ENCODE measurements at places on chromosomes 13 and 19. TPM values are rescaled to one million over a fixed set of nuclear protein-coding genes. Genes with fewer than 3 reads are reported as not detected.
A peak's percentile ranks its signal among the peaks of the same experiment; 100 is the strongest.

DNA sequence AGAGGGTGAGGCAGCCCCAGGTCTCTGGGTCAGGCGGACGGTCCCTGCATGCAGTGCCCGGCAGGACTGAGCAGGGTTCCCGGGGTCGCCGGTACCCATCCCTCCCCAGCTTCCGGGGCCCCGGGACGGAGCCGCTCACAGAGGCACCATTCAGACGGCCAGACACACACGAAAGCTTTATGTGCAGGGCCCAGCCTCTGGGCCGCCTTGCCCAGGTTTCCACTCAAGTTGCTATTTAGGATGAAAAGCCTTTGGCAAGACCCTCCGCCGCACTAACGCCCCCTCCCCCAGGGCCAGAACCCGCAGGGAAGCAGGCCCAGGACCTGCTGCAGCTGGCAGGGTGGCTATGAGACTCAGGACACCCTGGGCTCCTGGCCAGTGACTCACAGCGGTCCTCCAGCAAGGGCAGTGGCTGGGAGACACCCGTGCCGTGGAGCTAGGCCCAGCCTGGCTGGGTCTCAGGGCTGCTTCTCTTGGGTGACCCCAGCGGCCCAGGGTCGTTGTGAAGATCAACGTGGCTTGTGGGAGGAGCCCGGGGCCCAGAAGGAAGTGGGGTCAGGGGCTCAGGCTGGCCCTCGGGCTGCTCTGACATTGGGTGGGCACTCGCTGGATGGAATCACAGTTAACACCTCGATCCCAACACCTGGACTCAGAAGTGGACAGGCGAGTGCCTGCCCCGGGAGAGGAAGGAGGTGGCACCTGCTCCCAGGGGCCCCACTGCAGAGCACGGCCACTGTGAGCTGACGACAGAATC lies 4.8 kb downstream of the C19orf25 start:
- peaks cover 32% of the 10 kb centered on the region for H3K27me3 ChIP-seq
- no peak for DNase-seq
- H3K4me1 ChIP-seq: peaks cover 37% of the 10 kb centered on the region
- no peak overlapping the region for H3K4me3 ChIP-seq
- H3K27ac ChIP-seq: no peak overlapping the region
- peaks cover 31% of the 10 kb centered on the region for H3K36me3 ChIP-seq

The KRTDAP gene
- total RNA-seq: 656 TPM

The BSPH1 gene
- not detected for total RNA-seq

GRCh38 chr13:111943229-111943795 lies 123.6 kb upstream of the SOX1 start:
- H3K27me3 ChIP-seq: no peaks in the 10 kb centered on the region
- no peak for DNase-seq
- H3K4me3 ChIP-seq: no peak overlapping the region
- no peaks in the 10 kb centered on the region for H3K36me3 ChIP-seq
- no peak overlapping the region for H3K27ac ChIP-seq

The CYP2A6 gene
- total RNA-seq: not detected

GRCh38 chr19:4337906-4338440 lies 654 bp downstream of the STAP2 start:
- H3K27ac ChIP-seq: peak overlapping the region; percentile 87
- peaks cover 10% of the 10 kb centered on the region for H3K4me1 ChIP-seq
- peak overlapping the region; percentile 50 for H3K4me3 ChIP-seq
- no peak for DNase-seq
- no peaks in the 10 kb centered on the region for H3K36me3 ChIP-seq
- H3K27me3 ChIP-seq: no peaks in the 10 kb centered on the region

GRCh38 chr13:44912278-44913016 lies 76.8 kb downstream of the NUFIP1 start:
- peaks cover 12% of the 10 kb centered on the region for H3K4me1 ChIP-seq
- no peak overlapping the region for H3K4me3 ChIP-seq
- no peak for DNase-seq

GRCh38 chr19:16825312-16826052 lies 3.7 kb upstream of the SIN3B start:
- H3K4me3 ChIP-seq: peak overlapping the region; percentile 35
- no peaks in the 10 kb centered on the region for H3K36me3 ChIP-seq
- H3K27ac ChIP-seq: peak overlapping the region; percentile 78
- peaks cover 20% of the 10 kb centered on the region for H3K4me1 ChIP-seq
- no peak for DNase-seq

The VSIG10L gene
- total RNA-seq: 201 TPM

DNA sequence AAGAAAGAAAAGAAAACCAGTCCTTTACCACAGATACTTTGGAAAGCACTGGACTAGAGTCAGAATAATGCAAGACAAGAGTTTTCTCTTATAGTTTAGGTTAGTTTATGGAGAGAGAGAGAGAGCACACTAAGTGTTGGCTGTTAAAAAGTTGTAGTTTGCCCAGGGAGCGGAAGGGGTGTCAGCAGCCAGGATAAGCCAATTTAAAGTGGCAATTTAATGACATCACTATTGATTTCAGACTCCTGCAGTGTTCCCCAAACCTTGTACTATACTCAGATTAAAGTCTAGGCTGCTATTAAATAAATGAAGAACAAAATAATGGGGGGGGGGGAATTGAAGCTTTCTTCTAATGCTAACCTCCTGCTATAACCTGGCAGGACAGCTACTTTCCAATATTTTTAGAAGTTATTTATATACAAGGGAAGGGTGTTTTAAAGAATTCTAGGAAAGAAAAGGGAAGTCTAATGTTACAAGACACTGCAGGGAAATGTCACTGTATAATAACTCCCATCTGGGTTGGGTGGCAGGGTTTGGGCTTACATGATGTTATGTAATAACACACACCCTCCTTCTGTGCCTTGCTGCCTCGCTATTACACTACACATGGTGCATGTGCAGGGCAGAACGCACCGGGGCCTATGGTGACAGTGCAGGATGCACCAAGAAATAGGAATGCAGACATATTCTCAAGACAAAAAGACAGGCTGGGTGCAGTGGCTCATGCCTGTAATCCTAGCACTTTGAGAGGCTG lies 19.9 kb downstream of the TPT1 start:
- H3K36me3 ChIP-seq: no peaks in the 10 kb centered on the region
- H3K4me3 ChIP-seq: no peak overlapping the region
- no peak overlapping the region for H3K27ac ChIP-seq
- DNase-seq: no peak

GRCh38 chr19:55082020-55082851 lies 6.6 kb downstream of the EPS8L1 start:
- no peaks in the 10 kb centered on the region for H3K27me3 ChIP-seq
- H3K4me1 ChIP-seq: peaks cover 36% of the 10 kb centered on the region
- peak overlapping the region; percentile 2 for H3K27ac ChIP-seq
- no peak for DNase-seq
- peak overlapping the region; percentile 13 for H3K4me3 ChIP-seq

- no peaks in the 10 kb centered on the region for H3K4me1 ChIP-seq
- H3K27ac ChIP-seq: no peak overlapping the region
- H3K4me3 ChIP-seq: no peak overlapping the region
Observed at GRCh38 chr13:104976986-104977385, 1558.5 kb downstream of the EFNB2 start.

DNA sequence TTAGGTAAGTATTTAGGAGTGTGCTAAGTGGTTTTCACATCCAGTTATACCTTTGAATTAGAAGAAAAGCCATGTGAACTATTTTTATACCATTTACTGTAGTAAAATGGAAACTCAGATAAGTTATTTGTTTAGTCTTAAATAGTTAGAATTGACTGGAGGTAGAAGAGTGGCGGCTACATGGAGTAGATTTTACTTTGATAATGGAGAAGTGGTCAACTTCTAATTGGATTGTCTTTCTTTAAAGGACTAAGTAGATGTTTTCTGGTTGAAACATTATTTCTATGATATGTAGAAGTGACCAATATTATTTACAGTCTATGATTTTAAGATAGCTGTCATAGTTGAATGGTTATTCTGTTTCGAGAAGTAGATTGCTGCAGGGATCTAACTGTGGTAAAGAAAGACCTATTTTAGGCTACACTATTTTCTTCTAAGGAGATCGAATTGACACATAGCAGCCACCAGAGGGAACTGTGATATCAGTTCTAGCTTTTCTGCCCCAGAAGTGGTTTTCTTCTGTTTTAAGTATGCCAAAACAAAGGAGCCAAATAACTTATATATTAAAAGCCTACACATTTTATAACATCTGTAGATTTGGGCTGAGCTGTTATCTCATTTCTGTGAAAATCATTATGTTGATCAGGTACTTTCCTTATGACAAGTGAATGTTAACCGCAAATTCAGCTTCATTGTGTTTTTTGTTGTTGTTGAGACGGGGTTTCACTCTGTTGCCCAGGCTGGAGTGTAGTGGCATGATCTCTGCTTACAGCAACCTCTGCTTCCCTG lies 26.1 kb downstream of the ZMYM2 start:
- DNase-seq: no peak
- no peak overlapping the region for H3K4me3 ChIP-seq
- H3K27me3 ChIP-seq: no peaks in the 10 kb centered on the region
- H3K4me1 ChIP-seq: no peaks in the 10 kb centered on the region
- peaks cover 73% of the 10 kb centered on the region for H3K36me3 ChIP-seq
- no peak overlapping the region for H3K27ac ChIP-seq

DNA sequence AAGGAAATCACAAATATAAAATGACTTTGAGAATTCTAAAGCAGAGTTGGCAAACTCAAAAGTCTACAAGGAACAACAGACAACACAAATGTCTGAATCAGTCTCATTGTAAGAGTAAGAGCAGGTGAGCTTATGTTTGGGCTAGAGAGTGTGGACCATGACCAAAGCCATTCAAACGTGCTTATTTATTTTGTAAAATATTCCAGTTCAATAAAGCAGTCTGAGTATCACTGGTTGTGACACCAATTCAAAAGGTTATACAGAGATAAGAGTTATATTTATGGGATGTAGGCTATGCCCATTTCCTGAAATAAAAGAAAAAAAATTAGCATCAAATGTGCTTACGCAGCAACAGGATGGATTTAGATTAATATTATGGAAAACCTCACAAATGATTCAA lies 251.6 kb downstream of the KLF5 start:
- no peak overlapping the region for H3K27ac ChIP-seq
- no peaks in the 10 kb centered on the region for H3K36me3 ChIP-seq
- no peaks in the 10 kb centered on the region for H3K4me1 ChIP-seq
- no peaks in the 10 kb centered on the region for H3K27me3 ChIP-seq

DNA sequence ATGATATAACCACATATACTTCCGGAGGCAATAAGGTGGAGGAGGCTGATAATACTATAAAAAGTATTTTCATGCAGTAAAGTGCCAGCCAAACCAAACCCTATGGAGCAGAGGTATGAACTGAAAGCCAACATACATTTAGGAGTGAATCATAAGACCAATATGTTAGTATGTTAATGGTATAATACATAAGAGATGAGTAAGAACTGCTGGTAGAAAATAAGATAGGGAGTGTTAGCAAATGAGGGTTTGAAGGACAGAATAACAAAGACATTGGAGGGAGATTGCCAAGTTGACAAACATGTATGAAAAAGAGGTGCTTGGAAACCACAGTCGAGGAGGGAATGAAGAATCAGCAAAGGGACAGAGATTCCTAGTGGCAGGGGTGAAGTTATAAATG lies 10.8 kb downstream of the ENOX1 start:
- no peak overlapping the region for H3K4me3 ChIP-seq
- no peak for DNase-seq
- H3K36me3 ChIP-seq: no peaks in the 10 kb centered on the region
- no peaks in the 10 kb centered on the region for H3K4me1 ChIP-seq
- no peaks in the 10 kb centered on the region for H3K27me3 ChIP-seq
- no peak overlapping the region for H3K27ac ChIP-seq

The IZUMO2 gene
- not detected for total RNA-seq

DNA sequence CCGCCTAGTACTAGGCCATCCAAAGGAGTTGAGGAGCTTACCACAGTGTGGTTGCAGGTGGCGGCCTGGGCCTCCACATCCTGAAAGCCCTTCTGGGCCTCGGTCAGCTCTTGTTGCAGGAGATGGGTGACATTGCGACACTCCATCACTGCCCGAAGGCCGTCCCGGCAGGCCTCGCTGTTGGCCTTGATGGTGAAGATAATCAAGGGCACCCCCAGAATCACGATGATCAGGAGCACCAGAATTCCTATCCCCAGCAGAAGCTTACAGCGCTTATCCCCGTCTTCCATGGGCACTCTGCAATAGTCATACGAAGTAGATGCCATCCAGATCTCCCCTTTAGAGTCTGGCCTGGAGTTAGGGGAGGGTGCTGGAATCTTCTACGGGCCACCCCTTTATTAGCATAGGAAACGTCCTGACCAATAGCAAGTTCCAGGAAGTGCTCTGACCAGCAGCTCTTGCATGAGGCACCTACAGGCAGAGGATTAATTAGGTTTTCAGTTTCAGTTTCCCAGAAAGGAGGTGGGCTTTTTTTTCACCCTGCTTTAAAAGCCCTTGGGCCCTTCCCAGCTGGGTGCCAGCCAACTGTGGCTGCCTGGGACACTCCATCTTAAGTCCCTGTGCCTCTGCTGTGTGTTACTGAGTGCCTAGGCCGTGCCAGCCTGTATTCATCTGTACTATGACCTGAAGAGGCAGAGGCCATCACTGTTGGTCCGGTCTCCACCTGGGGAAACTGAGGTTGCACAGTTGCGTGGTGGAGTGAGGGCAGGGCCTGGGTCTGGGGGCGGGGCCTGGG lies at the start of gene BST2:
Gene BST2 (minus strand): TSS at position 381 of the 796 bp plus-strand sequence. CDS start 55 bp downstream, at position 326.
- peak within 1 kb of the TSS; percentile 67 for H3K4me3 ChIP-seq
- H3K27me3 ChIP-seq: no peaks in the 10 kb centered on the region
- peak within 1 kb of the TSS; percentile 92 for H3K27ac ChIP-seq
- no peaks in the 10 kb centered on the region for H3K36me3 ChIP-seq

DNA sequence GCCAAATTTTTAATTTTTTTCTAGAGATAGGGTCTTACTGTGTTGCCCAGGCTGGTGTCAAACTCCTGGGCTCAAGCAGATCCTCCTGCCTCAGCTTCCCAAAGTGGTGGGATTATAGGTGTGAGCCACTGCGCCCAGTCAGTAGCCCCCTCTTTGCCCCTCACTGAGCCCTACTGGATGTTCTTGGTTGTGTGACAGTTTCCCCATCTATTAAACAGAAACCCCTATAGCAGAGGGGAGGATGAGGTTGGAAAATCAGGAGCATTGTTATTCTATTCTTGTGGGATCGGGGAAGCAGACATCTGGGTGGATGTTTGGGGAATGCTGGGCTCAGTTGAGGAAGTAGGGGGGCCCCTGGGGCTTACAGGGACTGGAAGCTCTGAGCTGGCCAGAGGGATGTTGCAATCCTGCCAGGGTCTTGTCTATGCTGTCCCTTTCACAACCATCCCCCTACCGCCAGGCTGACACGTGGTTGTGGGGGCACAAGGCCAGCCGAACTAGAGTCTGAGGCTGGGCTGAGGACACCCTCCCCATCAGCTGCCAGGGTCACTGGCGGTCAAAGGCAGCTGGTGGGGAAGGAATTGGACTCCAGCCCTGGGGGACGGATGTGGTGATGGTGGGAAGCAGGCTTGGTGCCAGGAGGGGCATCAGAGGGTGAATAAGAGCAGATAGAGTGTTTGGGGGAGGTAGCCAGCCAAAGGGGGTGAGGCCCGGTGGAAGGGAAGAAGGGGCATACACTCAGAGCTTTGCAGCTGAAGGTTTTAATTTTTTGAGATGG lies 10.9 kb downstream of the APOC1 start:
- no peak for DNase-seq
- H3K4me1 ChIP-seq: peaks cover 39% of the 10 kb centered on the region
- no peak overlapping the region for H3K4me3 ChIP-seq
- peak overlapping the region; percentile 75 for H3K27ac ChIP-seq
- H3K36me3 ChIP-seq: no peaks in the 10 kb centered on the region

The NKPD1 gene
- total RNA-seq: 4.2 TPM

The GPR180 gene
- total RNA-seq: 4.2 TPM
